CD4-positive, CD25-positive, alpha-beta regulatory T cell (primary cell): ENCODE measurements at places on chromosomes 11 and 22. TPM values are rescaled to one million over a fixed set of nuclear protein-coding genes. Genes with fewer than 3 reads are reported as not detected.

DNA sequence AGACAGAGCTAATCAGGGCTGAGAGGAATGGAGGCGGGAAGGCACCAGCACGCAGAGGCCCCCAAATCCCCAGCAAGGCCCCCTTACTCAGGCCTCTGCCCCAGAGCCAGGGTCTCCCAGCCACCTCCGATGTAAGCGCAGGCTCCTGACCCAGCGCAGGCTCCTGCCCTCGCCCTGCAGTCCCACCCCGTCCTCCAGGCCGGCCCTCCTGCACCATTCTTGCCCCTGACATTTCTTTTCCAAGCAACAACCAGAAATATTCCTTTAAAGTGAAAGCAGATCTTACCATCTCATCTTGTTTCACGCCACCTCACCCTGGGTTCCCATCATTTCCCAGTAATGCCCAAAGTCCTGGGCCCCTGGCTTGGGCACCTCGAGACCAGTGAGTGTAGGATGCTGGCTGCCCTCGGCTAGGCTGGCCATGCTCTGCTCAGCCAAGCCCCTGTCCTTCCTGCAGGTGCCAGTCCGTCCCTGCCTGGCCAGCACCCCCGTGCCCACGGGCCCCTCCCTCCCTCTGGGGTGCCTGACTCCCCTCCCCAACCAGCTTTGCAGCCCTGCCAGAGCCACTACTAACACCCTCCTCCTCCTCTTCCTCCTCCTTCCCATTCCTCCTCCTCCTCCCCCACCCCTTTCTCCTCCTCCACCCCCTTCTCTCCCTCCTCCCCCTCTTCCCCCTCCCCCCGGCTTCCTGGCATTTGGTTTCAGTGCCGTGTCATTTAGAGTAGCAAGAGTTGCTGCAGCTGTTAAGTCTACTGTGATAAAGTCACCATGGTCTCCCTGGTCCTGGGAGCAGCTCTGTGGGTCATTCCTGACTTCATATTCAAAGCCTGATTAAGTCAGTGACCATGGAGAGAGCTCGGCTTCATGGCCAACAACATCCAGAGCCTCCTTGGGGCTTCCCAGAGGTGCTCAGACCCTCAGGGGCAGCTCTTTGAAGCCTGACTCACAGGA lies 78.7 kb downstream of the PIWIL3 start:
- no peaks in the 10 kb centered on the region for H3K4me1 ChIP-seq
- no peak overlapping the region for H3K27ac ChIP-seq
- no peak for DNase-seq
- no peaks in the 10 kb centered on the region for H3K27me3 ChIP-seq

CHRDL2 gene
- not detected for total RNA-seq

GRCh38 chr11:100777103-100777502 lies 90.0 kb downstream of the ARHGAP42 start:
- no peak for DNase-seq
- no peak overlapping the region for H3K4me3 ChIP-seq
- H3K27ac ChIP-seq = no peak overlapping the region
- no peaks in the 10 kb centered on the region for H3K27me3 ChIP-seq

DNA sequence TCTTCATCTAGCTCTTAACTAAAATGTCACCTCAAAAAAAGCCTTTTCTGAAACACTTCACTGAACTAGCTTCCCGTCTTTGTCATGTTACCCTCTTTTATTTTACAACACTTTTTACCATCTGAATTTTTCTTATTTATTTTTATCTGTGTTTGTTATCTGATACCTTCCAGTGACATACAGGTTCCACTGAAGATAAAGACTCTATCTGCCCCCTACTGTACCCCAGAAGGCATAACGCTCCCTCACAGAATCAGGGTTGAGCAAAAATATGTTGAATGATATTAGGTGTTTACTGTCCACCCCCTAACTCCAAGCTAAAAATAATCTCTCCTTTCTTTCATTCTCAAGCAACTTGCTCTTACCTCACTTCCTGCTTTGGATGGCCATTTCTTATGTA lies 654.2 kb downstream of the NELL1 start:
- H3K27ac ChIP-seq = no peak overlapping the region
- H3K4me1 ChIP-seq = no peaks in the 10 kb centered on the region
- no peaks in the 10 kb centered on the region for H3K36me3 ChIP-seq

DNA sequence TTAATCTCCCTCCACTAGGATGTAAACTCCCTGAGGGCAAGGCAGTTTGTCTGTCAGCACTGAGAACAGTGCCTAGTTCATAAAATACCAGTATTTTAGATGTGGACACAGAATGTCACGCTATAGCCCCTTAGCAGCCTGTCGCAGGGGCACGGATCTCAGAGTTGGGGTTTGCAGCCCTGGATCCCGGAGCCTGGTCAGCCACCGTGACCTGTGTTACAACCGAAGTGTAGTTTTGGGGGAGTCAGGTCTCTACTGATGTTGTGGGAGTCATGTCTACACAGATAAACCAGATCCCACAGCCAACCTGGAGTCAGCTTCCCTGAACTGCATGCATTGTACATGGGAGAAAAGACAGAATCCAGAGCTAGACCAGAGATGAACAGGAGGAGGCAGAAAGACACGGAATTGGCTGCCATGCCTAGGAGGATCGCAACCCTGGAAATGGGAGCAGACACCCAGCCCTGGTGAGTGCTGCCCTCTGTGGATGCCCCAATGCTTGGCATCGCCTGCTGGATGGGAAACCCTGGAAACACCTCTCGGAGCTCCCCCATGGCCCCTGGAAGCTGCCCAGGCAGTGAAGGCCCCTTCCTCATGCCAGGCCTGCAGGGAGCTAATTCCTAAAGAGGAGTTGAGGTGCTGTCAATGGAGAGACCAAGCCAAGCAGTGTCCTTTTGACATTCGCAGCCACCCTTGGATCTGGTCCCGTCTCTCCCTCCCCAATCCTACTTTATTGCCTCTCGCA lies 851.3 kb downstream of the TBC1D22A start:
- no peak overlapping the region for H3K4me3 ChIP-seq
- no peaks in the 10 kb centered on the region for H3K4me1 ChIP-seq
- H3K27ac ChIP-seq = no peak overlapping the region

KMT2A gene
- total RNA-seq = 179 TPM

GRCh38 chr11:28343304-28344233 lies 235.4 kb downstream of the METTL15 start:
- no peak for DNase-seq
- no peak overlapping the region for H3K4me3 ChIP-seq
- no peaks in the 10 kb centered on the region for H3K36me3 ChIP-seq
- H3K27ac ChIP-seq = no peak overlapping the region
